AG10803 (cell line): ENCODE measurements at places on chromosomes 2 and 18.

DNA sequence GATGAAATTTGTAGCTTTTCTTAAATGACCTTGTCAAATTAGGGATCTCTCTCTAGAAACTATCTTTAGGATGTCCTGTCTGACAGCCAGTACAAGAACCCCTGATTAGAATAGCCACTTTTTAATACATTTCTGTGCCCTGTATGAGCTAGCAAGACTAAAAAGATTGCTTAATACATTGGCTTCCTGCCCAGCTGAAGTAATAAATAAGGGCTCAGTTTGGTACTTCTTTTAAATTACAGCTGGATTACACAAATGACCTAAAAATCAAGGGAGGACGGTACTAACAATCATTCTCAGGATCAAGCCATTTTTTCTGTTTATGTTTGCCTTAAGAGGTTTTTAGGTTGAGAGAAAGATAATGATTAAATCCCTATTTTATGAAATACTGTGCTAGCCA lies 11.6 kb upstream of the OLA1 start:
- peak; percentile 83 for DNase-seq

DNA sequence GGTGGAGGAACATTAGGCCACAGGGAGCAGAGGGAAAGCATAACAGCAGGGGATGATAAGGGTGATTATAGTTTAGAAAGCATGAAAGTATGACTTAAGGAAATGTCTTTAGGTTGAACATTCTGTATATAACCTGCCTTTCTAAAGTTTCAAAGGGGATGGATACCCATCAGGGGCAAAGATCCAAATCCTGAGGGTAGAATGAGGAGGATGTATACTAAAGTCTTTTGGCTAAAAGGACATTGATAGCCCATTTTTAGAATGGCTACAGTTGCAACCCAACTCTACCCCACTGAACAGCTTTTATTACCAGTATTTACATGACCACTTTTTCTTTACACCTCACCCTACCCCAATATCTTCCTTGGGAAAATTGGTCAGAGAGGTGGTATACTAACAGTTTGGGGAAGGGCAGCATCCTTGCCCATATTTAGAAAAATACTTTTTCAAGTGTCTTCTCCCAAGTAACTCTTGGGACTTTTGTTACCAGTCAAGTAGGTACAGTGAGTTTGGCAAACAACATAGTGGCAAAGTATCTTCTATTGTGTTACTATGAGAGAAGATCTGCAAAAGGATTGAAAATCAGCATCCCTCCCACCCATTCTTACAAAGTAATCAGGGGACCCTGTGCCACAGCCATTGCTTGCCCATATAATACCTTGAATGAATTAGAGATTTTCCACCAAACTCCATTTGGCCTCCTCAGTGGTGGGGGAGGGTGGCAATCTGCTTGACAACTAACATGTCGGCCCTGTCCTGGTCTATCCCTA lies 8.3 kb downstream of the MAT2A start:
- no peak for DNase-seq

DNA sequence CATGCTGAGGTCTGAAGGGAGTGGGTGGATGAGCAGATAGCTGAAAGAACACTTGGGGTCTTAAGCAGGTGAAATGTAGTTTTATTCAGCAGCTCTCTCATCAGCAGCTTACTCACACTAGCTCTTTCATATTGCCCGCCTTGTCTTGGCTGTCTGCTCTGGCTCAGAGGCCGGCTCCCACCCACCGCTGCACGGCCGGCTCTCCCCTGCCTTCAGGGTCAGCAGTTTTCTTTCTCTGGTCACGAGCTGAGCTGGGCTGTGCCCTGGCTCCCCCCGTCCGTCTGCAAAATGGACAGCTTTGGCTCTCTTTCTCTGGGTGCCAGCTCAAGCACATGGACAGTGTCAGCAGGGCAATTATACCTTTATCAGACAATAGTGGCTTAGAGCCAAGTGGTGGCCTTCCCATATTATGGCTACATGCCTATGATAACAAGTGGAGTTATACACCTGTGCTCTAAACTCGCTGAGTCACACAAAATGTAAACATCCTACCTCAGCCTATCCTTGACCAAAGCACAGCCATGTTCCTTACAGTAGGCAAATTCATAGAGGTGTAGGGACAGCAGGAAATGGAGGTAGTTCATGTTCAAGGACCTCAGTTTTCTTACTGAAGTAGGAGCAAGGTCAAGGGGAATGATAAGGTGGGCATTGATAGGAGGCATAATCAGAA lies 224.8 kb downstream of the SOCS6 start:
- no peak for DNase-seq

GRCh38 chr2:230877116-230877758 lies 12.5 kb downstream of the ITM2C start:
- no peak for DNase-seq

GRCh38 chr18:3140342-3140741 lies 79.4 kb downstream of the MYOM1 start:
- no peak for DNase-seq

GRCh38 chr18:69209761-69210160 lies 190.9 kb upstream of the DOK6 start:
- DNase-seq, result no peak
